Stimulated activated CD4-positive, alpha-beta T cell treated with anti-CD3 and anti-CD28 coated beads, Interleukin-1b, Interleukin-23, amount 100 ng/mL, for 24 hours (primary cell): ENCODE measurements at places on chromosomes 1 and 21.

DNA sequence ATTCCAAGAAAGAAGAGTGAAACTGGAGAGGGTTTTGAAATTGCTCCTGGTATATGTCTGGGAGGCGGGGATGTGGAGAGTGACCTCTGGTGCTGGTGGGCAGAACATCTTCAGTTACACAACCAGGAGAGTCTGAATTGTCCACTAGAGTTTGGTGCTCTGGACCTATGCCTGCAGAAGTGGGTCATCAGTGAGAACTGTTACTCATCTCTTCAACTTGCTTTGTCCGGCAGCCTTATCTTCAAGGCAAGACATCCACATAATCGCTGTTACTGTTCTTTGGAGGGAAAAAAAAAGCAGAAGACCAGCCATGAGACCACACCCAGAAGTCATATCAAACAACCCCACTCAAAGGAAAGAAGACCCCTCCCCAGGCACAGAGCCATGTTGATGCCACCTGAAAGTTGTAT lies 14.9 kb downstream of the SH2D1B start:
- DNase-seq = no peak

DNA sequence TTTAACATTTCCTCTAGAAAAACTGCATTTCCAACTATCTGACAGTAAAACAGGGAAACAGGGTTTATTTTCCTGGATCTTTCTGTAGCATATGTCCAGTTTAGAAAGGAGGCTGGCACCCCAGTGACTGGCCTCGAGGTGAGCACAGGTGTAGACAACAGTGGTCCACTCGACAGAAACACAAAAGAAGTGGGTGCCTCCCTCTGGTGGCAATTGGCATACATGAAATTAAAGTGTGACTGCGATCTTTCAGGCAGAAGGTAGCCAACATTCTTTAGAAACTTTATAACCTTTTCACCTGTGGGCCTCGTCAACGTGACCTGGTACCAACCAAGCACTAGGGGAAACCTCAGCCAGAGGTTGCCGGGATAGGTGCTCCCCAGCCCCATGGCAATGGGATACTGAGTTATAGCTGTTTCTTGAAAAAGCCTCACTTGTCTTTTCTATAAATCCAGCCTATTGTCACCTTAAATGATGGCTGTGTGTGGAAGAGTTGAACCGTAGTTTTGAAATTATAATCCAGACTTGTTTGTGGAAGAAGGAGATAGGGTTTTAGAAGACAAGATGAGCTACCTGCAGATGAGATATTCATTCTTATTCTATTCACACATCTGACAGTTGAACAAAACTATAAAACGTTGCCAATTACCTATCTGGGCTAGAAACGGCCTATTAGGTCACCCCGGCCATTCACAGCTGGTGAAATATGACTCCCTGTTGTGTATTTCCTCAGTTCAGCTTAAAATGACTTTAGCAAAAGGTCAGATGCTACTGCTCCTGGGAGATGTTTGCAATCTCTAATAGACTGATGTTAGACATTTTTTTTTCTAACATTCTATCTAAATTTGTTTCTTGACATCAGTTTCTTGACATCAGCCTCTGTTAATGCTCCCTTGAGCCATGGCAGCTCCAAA lies 44.3 kb downstream of the PCP4 start:
- DNase-seq = no peak

DNA sequence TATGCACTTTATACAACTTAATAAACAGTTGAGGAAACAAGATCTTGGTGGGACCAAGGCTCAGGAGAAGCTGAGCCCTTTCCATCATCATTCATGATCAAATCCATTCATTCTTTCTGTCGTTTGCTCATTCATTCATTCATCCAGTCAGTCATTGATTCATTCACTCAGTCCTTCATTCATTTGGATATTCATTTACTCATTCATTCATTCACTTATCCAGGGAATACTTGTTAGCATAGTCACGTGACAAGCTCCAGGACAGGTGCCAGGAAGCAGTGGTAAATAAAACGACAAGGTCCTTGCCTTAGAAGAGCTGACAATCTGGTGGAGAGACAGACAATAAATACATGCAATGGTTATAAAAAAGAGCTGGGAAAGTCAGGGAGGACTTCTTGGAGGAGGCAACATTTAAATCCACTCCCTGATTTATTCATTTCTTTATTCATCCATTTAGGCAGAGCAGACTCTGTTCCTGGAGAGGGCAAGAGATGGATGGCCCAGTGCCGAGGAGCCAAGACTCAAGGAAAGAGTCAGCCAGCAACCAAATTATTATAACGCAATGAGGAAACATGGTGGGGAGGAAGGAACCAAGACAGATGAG lies 74.1 kb upstream of the CASZ1 start:
- DNase-seq = no peak

GRCh38 chr1:45767035-45767434 lies 16.6 kb upstream of the IPP start:
- no peak for DNase-seq

- peak; percentile 27 for DNase-seq
Observed at GRCh38 chr1:165369255-165369848, 12.8 kb upstream of the LMX1A start.

GRCh38 chr1:111417755-111418154 lies 9.8 kb downstream of the OVGP1 start:
- DNase-seq = no peak

- DNase-seq = no peak
Observed at GRCh38 chr1:109191377-109191776, 22.3 kb upstream of the SARS1 start.
